Osteocyte (in vitro differentiated cells): ENCODE measurements at places on chromosomes 4 and X. TPM values are rescaled to one million over a fixed set of nuclear protein-coding genes. Genes with fewer than 3 reads are reported as not detected.

- DNase-seq, result no peak
Observed at GRCh38 chrX:74132280-74132679, 171.7 kb upstream of the ZCCHC13 start.

- DNase-seq, result no peak
Observed at GRCh38 chrX:23779025-23779424, 3.9 kb upstream of the SAT1 start.

DNA sequence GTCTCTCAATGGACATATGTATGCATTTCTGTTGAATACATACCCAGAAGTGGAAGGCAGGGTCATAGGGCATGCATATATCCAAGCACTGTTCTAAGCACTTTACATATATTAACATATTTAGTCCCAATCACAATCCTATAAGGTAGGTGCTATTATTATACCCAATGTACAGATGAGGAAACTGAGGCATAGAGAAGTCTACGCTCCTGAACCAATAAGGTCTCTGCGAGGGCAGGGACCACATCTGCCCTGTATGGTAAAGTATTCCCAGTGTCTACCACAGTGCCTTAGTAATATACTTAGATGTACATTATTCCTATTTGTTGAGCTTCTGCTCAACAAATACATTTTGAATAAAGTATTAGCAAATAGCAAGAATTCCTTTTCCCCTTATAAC lies 5.2 kb downstream of the PPAT start:
- no peak for DNase-seq

DNA sequence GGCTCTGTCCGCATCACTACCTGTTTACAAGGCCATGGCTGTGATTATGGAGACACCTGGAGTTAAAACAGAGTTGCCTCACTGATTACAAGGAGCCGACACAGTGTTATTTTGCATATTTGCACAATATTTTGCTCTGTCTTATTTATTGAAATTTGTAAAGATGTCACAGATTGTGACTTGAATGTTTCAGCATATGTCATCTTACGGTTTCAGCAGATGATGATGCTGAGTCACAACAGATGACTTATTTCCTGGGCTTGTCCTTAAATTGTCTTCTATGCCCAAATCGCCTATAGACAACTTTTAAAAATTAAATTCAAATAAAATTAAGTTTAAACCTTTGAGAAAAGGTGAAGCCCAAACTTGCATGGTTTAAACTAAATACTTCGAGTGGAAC lies 87.1 kb upstream of the INPP4B start:
- DNase-seq, result no peak

DNA sequence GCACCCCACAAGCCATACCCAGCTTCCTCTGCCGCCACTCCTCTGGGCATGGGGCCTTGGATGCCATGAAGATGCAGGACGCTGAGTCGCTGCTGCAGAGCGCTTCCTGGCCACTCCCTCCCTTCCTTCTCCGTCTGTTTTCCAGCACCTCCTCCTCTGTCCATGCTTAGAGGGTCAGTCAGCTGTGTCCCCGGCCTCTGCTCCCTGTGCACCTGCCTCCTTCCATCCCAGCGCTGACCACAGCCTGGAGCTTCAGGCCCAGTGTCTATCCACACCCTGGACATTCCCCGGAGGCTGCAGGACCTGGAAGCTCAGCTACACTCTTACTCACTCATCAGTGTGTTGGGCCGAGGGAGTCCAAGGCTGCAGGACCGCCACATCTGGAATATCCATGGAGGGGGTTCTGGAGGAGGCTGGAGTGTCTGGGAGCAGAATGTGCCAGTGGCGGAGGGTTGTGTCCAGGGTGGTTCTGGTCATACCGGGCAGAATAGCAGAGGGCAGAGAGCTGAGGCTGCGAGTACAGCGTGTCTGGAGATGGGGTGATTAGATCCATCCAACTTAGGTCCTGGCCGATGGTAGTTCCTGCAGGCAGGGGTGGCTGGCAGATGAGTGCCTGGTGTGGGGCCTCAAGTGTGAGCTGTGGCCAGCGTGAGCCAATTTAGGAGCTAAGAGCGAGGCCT lies 58.6 kb upstream of the ADRA2C start:
- no peak for DNase-seq

DCK gene
- total RNA-seq, result 15.8 and 16.7 TPM in 2 replicates

STIM2 gene
- 14.1 and 14.3 TPM in 2 replicates for total RNA-seq
